Ecto neural progenitor cell (in vitro differentiated cells): ENCODE measurements at places on chromosomes 7 and 10.

- DNase-seq: no peak
These were observed 395.7 kb upstream of the NRG3 start for GRCh38 chr10:81479316-81479715.

- no peak for DNase-seq
These were observed 629.3 kb upstream of the NRP1 start for GRCh38 chr10:33963729-33964128.

- no peak for DNase-seq
These were observed 42.3 kb upstream of the SGCE start for GRCh38 chr7:94698275-94698674.

GRCh38 chr7:29397398-29397797, 166.2 kb upstream of the PRR15 start:
- DNase-seq: no peak

DNA sequence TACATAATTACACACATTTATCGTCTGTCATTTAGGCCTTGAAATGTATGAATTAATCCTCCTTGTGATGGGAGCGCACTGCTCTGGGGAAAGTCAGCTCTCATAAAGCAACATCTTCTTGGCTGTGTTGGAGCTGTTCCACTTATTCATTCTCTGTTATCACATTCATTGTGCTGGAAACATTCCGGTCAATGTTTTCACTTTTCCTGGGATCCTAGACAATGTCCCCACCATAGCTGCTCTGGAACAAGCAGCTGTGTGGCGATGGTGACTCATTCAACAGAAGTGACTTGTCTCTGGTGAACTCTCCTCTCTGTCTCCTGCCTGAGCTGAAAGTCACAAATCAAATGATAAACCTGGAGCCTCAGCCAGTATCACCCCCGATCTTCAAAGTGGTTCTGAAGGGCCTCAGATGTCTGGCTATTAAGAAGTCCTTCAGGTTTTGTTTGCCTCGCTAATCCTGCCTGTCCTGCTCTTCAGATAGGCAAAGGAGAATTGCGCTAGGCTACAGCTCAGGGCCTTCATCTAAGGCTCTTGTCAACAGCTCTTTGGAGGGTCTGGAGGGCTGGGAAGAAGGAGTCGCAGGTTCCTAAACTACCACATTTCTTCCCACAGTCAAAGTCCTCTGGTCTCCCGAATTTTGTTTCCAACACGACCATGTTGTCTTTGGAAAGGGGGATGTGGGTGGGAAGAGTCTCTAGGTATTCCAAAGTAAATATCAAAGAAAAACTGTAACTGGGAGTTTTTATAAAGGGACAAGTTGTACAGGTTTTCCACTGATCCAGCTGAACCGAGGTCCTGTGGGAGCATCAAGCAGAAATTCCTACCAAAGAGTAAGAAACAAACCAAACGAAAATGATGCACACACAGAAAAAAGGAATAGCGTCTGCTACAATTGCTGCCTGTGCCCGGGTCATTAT, 29.3 kb downstream of the KLF6 start:
- peak; percentile 26 for DNase-seq

DNA sequence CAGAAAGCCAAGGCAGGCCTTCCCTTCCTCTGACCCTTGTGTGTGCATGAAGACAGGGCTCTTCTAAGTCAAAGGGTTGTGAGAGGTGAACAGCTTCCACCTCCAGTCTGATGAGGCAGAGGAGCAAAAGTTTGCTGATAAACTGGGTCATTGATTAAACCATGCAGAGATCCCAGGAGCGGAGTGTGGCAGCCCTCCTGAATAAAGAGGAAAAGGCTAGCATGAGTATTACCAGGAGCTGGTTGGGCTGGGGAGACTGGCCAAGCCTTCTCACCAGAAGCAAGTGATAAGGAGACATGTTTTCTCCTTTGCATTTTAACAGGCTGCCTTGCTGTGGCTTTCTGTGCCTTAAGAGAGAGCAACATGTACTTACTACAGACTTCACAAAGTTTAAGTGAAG, 10.2 kb downstream of the LMOD2 start:
- no peak for DNase-seq

- no peak for DNase-seq
These were observed 34.8 kb upstream of the BICC1 start for GRCh38 chr10:58477902-58478301.

DNA sequence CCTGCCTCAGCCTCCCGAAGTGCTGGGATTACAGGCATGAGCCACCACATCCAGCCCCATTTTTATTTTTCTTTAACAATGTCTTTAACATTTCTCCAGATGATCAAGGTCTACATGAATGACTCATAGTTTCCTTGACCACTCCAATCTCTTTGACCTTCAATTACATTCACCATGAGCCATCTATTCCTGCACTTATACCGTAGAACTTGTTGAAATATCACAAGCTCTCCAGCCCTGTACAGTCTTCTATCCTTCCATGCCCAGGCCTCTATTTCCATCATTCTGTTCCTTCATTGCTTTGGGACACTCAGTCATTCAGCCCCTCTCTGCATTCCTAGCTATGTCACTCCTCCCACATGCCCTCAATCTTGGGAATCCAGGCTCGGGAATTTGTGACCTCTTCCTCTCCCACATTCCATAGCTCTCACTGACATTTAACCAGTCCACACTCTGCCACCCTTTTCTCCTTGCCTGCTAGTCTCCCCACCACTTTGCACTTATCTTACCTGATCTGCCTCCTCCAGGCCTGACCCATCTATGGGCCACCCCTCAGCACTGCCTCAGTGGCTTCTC, 151.8 kb upstream of the STK17A start:
- DNase-seq: no peak

DNA sequence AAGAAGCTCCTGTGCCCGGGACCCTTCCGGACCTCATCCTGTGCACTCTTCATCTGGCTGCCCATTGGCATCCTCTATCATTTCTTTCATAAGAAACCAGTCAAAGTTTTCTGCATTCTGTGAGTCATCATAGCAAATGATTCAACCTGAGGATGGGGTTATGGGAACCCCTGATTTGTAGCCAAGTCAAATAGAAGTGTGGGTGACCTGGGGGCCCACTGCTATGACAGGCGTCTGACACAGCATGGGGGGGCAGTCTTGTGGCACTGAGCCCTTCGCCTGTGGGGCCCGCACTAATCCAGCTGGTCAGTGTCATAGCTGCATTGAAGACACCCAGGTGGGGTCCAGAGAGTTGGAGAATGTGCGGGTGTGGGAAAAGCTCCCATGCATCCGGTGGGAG, 230.4 kb downstream of the USP6NL start:
- DNase-seq: no peak

- DNase-seq: no peak
These were observed 118.6 kb upstream of the CARD11 start for GRCh38 chr7:3162289-3162688.

- DNase-seq: no peak
These were observed 17.5 kb upstream of the BAG3 start for GRCh38 chr10:119633538-119634218.
